ENCODE measurements at places on chromosomes 6 and 20.

GRCh38 chr6:41199552-41200246 is 1.2 kb downstream of the TREML2 start:
- DNase-seq = no peak

DNA sequence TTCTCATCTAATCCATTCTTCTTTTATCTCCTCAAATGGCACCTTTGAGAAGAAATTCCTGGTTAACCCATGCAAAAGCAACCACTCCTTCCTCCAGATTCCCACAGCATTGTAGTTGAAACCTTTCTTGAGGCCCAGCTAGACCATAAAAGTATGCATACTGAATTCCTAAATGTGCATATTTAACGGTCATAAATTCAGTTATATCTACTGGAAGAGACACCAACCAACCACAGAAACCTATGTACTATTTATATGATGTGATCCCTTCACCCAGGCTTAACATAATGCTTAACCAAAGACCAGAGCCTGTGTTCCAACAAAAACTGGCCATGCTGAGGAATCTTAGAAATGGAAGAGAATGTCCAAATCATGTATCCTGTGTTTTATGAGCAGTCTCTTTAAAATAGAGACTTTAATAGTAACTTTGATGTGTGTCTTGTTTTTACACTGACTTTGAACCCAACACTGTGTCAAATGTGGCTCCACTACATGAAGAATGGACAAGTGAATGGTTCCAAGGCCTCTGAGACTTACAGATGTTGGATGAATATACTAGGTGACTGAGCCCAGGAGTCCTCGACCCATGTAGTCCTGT is 11.4 kb upstream of the TAF8 start:
- DNase-seq = no peak

GRCh38 chr20:13430346-13431002 is 208.3 kb downstream of the TASP1 start:
- no peak for DNase-seq

DNA sequence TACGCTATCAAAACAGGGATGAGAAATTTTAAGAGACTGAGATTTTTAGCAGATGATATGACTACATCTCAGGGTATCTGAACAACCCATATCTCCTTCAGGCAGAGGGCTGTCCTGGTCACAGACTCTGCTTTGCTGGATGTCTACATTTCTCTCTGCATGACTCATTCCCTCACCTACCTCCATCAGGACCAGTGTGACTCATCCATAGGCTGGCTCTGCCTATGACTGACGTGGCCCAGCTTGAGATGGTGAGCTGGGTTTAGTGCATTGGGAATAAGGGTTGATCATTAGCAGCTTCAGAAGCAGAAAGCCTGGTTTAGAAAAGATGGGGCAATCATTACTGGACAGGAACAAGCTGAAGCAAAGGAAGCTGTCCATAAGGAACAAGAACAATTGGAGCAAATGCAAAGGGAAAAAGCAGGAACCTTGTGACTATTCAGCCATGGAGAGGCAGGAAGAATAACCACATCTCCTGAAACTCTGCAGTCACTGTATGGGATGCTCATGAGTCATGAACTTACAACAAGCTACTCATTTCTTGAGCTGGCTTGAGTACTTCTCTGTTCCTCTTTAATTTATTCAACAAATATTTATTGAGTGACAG is 86.4 kb upstream of the CBLN4 start:
- no peak for DNase-seq

DNA sequence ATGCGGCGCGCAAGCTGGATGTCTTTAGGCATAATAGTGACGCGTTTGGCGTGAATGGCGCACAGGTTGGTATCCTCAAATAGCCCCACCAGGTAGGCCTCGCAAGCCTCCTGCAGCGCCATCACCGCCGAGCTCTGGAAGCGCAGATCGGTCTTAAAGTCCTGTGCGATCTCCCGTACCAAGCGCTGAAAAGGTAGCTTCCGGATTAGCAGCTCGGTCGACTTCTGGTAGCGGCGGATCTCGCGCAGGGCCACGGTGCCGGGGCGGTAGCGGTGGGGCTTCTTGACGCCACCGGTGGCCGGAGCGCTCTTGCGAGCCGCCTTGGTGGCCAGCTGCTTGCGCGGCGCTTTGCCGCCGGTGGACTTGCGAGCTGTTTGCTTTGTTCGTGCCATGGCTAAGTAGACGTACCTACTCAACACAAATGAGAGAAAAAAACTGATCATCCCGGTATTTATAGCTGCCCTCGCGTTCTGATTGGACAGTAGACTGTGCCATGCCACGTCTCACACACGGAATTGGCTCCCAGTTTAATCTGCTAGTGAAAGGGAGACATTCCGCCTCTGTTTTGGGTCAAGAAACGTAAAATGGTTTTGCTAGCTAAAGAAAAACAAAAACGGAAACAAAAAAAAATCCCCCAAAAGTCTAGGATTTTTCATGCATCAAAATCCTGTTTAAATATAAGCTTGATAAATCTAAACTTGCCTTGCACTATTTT is 40.1 kb downstream of the OR2B2 start:
- peak; percentile 89 for DNase-seq

DNA sequence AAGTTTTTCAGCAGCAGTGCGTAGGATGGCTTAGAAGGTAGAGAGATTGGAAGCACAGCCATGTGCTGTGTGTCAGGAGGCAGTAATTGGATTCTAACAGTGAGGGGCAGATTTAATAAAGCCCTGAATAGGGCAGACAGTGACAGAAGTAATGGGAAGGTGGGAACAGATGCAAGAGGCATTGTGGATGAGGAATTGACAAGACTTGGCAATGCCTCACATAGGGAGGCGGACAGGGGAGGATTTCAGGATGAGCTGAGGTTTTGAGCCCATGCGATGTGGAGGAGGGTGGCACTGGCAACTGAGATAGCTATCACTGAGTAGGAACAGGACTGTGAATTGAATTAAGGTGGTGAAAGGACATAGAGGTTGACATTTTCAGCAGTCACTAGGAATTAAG is 262.2 kb upstream of the FLRT3 start:
- no peak for DNase-seq
